ENCODE measurements at places on chromosomes 11 and 22.

DNA sequence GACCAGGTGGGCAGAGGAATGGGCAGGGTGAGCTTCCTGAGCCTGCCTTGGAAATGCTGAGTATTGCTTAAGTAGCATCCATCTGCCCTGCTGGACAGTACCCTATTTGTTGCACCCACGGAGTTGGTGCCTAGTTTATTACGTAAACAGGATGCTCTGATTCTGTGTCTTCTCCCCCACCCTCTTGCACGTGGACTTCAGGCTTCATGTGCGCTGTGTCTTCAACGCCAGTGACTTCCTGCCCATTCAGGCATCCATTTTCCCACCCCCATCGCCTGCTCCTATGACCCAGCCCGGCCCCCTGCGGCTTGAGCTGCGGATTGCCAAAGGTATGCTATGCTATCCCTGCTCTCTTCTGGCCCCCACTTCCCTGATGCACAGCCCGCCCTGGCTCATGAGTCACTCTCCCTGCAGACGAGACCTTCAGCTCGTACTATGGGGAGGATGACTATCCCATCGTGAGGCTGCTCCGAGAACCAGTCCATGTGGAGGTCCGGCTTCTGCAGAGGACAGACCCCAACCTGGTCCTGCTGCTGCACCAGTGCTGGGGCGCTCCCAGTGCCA is 5.7 kb downstream of the ZP1 start:
- DNase-seq, result peak; percentile 98

- DNase-seq, result no peak
Observed at GRCh38 chr11:69140635-69141034, 15.1 kb upstream of the SMIM38 start.

- no peak for DNase-seq
Observed at GRCh38 chr22:44219101-44219870, 38.6 kb downstream of the PARVG start.

DNA sequence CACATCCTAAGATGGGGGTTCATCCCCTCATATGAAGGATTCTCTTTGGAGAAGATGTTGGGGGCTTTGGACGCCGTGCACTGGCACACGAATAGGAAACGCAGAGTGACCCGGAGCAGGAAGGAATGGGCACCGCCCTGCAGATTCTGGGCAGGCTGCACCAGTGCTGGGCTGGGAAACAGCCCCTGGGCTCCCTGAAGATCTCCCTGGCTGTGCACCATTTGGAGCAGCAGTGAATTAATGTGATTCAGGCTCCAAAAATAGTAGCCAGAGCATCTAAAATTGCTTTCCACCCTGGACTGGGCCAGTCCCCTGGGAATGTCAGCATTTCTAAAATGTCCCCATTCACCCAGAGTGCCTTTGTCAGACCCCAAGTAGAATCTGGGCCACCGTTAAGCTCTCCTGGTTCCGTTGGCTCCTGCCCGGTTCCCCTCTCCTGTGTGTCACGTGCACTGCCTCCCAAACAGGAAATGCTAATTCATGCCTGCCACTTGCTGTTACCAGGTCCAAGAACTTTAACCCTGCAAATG is 18.6 kb downstream of the IRAG1 start:
- peak; percentile 27 for DNase-seq

- peak; percentile 99 for DNase-seq
Observed at GRCh38 chr11:122197066-122197987, 81.3 kb upstream of the BLID start.

- peak; percentile 23 for DNase-seq
Observed at GRCh38 chr11:129280027-129280811, 88.1 kb upstream of the ARHGAP32 start.

DNA sequence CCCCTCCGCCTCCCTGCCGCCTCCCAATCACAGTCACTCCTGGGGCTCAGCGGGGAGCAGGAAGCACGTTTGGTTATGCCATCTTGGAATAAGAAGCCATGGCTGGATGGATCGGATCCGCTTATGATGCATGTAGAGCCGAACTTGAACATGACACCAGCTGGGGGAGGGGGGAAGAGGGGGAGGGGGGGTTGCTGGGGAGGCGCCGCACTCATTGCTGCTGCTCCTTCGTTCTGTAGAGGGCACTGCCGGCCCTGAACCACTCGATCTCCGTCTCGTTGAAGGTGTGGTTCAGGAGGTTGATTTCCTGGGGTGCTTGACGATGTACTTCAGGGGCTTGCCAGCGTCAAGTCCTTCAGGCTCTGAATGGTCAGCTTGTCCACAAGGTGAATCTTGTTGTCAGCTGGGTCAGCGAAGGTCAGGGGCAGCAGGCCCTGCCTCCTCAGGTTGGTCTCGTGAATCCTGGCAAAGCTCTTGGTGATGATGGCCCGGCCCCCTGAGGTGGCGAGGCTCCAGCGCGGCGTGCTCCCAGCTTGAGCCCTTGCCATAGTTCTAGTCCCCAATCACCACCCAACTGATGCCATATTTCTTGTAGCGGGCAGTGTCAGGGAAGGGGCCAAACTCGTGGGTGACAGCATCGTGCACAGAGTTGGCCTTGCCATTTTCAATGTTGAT is 476.9 kb upstream of the ISX start:
- no peak for DNase-seq

- no peak for DNase-seq
Observed at GRCh38 chr22:19292458-19293230, 1.1 kb upstream of the CLTCL1 start.

DNA sequence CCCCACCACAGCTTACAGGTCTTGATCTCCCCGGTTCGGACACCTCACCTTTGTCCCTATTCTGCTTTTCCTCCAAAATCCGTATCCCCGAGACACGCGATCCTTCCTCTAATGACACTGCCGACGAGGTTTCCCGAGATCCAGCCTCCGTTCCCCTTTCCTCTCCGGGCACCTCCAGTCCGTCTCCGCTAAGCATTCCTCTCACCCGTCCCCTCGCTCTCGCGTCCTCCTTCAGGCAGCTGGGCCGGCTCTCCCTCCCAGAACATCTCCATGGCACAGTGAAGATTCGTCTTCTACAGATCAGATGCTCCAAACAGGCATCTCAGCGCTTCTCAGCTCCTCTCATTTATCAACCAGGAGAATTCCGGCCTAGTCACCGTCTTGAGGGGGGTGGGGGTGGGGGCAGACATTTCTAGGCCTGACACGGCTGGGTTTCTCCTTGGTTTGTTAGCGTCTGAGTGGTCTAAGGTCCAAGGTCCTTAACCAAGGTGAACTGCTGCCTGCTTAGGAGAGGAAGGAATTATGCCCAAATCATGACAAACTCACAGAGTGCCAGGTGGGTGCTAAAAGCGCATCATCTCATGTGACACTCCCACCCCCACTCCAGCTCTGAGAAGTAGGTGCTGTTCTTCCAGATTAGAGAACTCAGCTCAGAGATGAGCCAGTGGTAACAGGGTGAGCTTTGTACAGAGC is at the start of gene SPTBN2:
SPTBN2 (minus strand) TSS at position 524 of the 693 bp plus-strand sequence. CDS start 7,976 bp downstream, outside the sequence.
- DNase-seq, result peak; percentile 25

GRCh38 chr11:68710409-68710808 is 26.1 kb downstream of the GAL start:
- no peak for DNase-seq

DNA sequence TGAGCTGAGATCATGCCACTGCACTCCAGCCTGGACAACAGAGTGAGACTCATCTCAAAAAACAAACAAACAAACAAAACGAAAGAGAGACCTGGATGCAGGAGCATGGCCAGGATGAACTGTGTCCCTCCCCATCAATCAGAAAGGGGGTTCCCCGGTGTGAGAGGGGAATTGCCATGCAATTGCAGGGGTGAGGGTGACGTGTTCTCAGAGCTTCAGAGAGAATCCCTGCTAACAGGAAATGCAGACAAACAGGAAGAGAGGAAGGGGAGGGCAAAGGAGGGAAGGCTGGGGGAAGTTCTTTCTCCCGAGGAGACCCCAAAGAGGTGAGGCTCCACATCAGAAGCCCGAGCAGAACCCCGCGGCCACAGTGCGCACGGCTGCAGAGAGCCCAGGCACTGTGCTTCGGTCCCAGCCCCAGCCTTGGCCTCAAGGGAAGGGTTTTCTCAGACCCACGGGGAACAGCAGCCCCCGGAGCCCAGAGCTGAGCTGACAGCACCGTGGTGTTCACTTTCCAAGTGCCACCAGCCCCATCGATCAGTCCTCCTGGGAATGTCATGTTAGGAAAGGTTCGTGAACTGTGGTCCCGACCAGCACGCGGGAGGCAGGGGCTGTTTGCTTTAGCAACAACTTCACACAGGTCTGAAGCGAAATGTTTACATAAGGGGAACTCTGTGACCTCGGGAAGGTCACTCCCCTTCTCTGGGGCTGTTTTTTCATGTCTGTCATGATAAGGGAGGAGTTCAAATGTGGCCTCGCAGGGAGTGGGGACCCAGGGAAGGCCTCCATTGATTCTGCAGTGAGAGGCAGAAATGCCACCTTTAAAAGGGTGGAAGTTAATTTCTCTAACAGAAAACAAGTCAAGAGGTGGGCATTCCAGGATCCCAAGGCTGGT is 108.0 kb upstream of the ANO1 start:
- no peak for DNase-seq

DNA sequence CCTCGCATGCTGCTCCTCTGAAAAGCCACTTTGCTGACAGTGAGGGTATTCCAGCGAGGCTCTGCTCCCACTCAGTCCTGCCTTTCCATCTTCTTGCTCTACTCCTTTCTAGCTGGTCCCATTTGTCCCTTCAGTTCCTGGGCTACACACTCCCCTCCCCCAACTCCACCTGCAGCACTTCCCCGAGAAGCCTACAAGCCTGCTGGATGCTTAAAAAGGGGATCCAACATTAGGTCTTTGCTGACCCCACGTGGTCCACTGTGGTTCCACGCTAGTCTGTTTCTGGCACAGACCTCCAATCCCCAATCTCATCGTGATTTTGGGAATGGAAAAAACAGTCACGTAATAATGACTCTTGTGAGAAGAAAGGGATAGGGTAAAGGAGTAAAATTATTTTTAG is 121.6 kb upstream of the SNX19 start:
- DNase-seq, result no peak

GRCh38 chr11:116716621-116717020 is 56.2 kb downstream of the BUD13 start:
- no peak for DNase-seq

DNA sequence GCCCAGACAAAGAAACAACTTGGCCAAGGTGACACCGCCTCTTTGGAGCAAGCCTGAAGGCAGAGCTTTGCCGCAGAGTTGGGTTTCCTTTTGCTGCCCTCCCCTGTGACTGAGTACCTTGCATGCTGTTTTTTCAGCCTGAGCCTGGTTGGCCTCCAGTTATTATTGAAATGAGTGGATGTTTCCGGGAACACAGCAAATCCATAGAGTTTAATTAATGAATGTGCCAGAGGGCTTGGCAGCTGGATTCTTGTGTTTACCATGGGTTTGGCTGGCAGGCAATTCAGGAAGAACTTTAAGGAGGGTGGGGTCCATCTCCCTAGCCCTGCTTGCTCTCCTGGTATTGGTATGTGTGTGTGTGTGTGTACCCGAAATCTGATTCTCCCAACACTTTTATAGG is 65.6 kb upstream of the CRYBB3 start:
- DNase-seq, result no peak

DNA sequence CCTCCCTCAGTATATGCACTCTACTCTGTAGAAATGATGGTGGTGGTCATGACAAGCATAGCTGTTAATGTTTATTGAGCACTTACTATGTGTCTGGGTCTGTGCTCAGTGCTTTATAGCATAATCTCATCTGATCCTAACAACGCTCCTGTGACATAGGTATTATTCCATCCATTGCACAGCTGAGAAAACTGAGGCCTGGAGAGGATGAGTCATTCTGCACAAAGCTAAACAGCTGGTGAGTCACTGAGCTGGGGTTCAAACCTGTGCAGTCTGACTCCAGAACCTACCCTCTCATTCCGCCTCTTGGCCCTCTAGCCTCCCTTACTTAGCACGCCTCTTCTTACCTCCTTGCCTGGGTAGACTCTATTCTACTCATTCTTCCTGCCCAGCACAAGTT is 41.7 kb downstream of the PRDM11 start:
- no peak for DNase-seq

DNA sequence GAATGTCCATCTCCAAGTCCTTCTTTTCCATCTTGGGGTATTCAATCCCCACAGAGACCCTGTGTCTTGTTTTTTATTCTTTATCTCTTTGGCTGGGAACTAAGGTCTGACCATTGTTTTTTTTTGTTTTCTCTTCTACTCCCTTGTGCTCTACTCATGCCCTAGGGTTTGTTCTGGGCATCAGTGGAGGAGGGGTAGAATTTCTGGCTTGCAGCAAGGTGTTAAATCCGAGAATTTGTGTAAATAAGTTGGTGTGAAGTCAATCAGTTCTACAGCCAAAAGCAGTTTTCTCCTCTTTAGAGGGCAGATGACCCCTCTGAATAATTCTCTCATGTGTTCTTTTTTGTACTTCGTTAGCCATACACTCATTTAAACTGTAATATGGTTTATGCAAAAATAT is 10.7 kb downstream of the CECR2 start:
- DNase-seq, result no peak

DNA sequence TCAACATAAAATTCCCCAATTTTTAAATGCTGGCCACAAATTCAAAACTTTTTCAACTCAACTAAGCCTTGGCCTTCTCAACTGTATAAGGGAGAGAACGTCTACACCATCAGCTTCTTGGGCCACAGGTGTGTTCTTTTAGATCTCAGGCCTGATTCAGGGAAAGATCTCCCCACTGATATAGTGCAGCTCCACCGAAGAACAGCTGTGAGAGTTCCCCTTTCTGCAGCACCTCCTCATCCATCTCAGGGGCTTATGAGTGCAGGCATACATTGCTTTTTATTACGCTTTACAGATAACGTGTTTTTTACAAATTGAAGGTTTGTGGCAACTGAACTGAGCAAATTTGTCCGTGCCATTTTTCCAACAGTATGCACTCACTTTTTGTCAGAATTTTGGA is 8.0 kb upstream of the CD82 start:
- no peak for DNase-seq

DNA sequence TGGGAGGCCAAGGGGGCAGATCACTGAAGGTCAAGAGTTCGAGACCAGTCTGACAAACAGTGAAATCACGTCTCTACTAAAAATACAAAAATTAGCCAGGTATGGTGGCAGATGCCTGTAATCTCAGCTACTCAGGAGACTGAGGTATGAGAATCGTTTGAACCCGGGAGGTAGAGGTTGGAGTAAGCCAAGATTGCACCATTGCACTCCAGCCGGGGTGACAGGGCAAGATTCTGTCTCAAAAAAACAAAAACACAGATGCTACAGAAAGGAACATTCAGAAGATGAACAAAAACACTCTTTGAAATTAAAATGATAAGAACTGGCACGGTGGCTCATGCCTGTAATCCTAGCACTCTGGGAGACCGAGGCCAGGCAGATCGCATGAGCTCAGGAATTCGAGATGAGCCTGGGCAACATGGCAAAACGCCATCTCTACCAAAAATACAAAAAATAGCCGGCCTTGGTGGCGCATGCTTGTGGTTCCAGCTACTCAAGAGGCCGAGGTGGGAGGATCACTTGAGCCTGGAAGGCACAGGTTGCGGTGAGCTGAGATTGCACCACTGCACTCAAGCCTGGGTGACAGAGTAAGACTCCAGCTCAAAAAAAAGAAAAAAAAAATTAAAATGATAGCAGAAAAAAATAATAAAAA is 8.5 kb downstream of the RAB6A start:
- no peak for DNase-seq

DNA sequence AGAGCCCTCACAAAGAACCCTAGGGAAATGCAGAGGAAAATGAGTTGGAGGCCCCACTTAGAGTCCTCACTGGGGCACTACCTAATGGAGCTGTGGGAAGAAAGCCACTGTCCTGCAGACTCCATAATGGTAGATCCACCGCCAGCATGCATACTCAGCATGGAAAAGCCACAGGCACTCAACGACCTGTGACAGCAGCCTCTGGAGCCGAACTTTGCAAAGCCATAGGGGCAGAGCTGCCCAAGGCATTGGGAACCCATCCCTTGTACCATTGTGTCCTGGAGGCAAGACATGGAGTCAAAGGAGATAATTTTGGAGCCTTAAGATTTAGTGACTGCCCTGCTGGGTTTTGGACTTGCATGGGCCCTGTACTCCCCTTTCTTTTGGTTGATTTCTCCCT is 18.8 kb downstream of the BBOX1 start:
- no peak for DNase-seq
